Lung (tissue), 17 donors: ENCODE measurements at places on chromosomes 2 and 18. TPM values are rescaled to one million over a fixed set of nuclear protein-coding genes. Genes with fewer than 3 reads are reported as not detected.

GRCh38 chr2:223647258-223647952 is 45.2 kb upstream of the SCG2 start:
- no peak overlapping the region for H3K27ac ChIP-seq
- H3K4me3 ChIP-seq: no peak overlapping the region
- H3K36me3 ChIP-seq: no peaks in the 10 kb centered on the region
- no peak for DNase-seq
- H3K27me3 ChIP-seq: no peaks in the 10 kb centered on the region

- no peak overlapping the region for H3K4me3 ChIP-seq
- no peaks in the 10 kb centered on the region for H3K4me1 ChIP-seq
- no peaks in the 10 kb centered on the region for H3K27me3 ChIP-seq
- DNase-seq: no peak
- H3K36me3 ChIP-seq: peaks cover 1% of the 10 kb centered on the region
Observed at GRCh38 chr18:54964741-54965140, 5.5 kb upstream of the CCDC68 start.

GRCh38 chr2:17979707-17980106 is 101.2 kb downstream of the KCNS3 start:
- no peaks in the 10 kb centered on the region for H3K27me3 ChIP-seq
- no peak overlapping the region for H3K4me3 ChIP-seq
- H3K4me1 ChIP-seq: no peaks in the 10 kb centered on the region

DNA sequence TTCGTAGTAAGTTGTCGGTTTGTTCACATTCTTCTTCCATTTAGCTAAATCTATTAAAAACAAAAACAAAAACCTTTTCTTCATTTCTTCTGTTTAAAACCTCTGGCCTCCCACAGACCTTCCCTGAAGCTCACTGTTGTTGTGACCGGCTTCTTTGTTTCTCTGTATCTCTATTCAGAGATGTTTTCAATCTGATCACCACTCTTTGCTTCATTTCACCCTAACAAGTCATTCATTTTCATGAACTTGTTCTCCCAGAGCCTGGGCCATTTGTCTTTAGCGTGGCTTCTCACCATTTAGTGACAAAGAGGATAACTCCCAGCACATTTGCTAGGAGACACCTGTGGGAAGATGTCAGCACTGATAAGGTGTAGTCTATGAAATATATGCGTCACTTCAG is 794.2 kb downstream of the ERBB4 start:
- no peak for DNase-seq
- H3K4me1 ChIP-seq: no peaks in the 10 kb centered on the region
- no peak overlapping the region for H3K4me3 ChIP-seq

GRCh38 chr2:241070811-241071676 is 31.0 kb downstream of the MTERF4 start:
- no peaks in the 10 kb centered on the region for H3K27me3 ChIP-seq
- H3K27ac ChIP-seq: no peak overlapping the region
- peaks cover 6% of the 10 kb centered on the region for H3K36me3 ChIP-seq
- no peak for DNase-seq
- no peak overlapping the region for H3K4me3 ChIP-seq

DNA sequence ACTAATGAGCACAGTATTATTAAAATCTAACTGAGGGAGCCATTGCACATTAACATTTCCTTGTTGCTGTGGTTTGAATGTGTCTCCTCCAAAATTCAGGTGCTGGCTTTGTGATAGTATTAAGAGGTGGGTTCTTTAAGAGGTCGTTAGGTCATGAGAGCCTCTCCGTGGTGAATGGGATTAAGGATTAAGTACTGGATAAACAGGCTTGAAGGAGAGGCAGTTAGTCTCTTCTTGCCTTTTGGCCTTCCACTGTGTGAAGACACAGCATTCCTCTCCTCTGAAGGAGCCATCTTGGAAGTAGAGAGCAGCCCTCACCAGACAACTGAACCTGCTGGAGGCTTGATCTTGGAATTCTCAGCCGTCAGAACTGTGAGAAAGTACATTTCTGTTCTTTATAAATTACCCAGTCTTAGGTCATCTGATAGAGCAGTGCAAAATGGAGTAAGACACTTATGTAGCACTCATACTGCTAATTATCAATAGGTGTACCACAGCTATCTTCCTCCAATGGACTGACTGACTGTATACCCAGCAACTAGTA is 182.7 kb downstream of the MYO3B start:
- H3K4me3 ChIP-seq: no peak overlapping the region
- H3K27ac ChIP-seq: no peak overlapping the region
- no peaks in the 10 kb centered on the region for H3K4me1 ChIP-seq
- H3K36me3 ChIP-seq: no peaks in the 10 kb centered on the region

DNA sequence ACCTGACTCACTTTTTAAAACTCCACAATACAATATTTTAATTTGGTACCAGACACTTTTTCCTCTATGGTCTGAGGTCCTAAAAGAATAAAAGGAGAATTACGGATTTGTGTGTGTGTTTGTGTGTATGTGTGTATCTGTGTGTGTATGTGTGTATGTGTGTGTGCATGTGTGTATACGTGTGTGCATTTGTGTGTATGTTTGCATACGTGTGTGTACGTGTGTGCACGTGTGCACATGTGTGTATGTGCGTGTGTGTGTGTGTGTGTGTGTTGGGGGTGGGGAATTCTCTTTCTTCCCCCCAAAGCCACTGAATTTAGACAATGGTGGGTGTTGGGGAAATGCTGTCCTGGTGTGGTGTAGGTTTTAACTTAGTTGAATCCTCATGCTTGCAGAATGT is 807.7 kb upstream of the SALL3 start:
- no peaks in the 10 kb centered on the region for H3K36me3 ChIP-seq
- DNase-seq: no peak
- no peak overlapping the region for H3K4me3 ChIP-seq
- H3K27me3 ChIP-seq: no peaks in the 10 kb centered on the region

GRCh38 chr2:172100080-172100934 is 2.4 kb downstream of the DLX2 start:
- H3K36me3 ChIP-seq: no peaks in the 10 kb centered on the region
- no peak for DNase-seq
- H3K27me3 ChIP-seq: no peaks in the 10 kb centered on the region
- H3K27ac ChIP-seq: no peak overlapping the region

- H3K4me1 ChIP-seq: no peaks in the 10 kb centered on the region
- DNase-seq: no peak
- no peaks in the 10 kb centered on the region for H3K36me3 ChIP-seq
- no peak overlapping the region for H3K4me3 ChIP-seq
Observed at GRCh38 chr2:234309431-234309830, 187.4 kb downstream of the ARL4C start.

DNA sequence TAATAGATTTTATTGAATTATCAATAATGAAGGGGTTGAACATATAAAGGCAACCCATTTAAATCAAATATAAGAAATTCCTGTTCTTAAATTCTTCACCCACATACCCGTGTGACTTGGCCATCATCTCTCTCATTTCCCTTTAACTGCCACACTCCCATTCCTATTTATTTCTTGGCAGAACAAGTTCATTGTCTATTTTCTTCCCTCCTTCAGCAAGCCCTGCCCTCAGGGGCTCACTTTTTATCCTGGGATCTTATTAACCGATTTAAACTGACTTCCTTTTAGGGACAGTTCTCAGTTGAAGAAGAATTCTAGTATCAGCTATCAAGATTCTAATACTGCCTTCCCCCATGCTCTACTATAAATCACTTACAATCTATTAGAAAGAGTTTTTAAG is 123.2 kb downstream of the FTCDNL1 start:
- no peaks in the 10 kb centered on the region for H3K36me3 ChIP-seq
- H3K4me1 ChIP-seq: no peaks in the 10 kb centered on the region
- no peak for DNase-seq

DNA sequence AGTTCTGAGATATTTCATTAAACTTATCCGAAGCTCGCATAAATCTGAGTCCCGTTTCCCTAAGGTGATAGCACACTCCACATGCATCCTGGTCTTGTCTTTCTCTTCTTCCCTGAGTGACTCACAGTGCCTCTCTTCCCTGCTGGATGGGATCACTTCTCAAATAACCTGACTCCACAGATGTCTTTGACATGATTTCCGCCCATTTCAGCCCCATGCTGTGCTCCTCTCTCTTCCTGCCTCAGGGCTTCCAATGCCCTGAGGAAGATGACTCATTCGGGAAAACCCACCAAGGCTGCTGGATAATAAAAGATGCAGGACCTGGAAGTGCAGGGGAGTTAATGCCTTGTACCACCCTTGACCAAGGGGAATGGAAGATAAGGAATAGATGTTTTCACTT is 441.7 kb upstream of the SOX11 start:
- H3K4me3 ChIP-seq: no peak overlapping the region
- no peaks in the 10 kb centered on the region for H3K27me3 ChIP-seq
- DNase-seq: no peak
- no peaks in the 10 kb centered on the region for H3K4me1 ChIP-seq

GRCh38 chr2:151297882-151298281 is 8.4 kb upstream of the NMI start:
- H3K36me3 ChIP-seq: no peaks in the 10 kb centered on the region
- H3K4me1 ChIP-seq: no peaks in the 10 kb centered on the region
- no peak for DNase-seq
- no peak overlapping the region for H3K27ac ChIP-seq
- no peaks in the 10 kb centered on the region for H3K27me3 ChIP-seq

DNA sequence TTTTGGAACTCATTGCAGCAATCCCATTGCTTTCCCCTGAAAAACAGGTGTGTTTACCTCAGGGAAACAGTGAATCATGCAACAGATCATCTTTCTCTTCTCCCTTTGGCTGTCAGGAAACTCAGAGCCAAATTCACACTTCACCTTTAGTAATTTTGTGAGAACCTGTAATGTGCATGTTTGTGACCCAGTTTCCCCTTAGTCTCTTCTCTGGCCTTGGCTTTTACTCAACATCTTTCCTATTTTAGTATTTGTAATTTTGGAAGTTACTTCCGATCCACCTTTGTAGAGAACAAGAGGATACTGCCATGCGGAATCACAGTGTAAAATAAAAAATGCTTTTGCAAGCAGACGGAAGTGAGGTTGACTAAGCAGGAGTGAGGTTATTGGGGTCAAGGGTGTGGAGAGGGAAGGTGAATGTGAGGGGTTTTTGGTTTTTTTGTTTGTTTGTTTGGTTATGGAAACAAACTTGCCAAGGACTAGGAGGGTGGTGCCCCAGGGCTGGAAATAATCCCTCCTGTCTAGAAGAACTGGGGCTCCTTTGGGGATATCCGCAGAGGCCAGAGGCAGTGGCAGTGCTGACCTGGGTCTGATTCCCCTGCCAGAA is 14.0 kb downstream of the ASPRV1 start:
- no peaks in the 10 kb centered on the region for H3K27me3 ChIP-seq
- no peak overlapping the region for H3K4me3 ChIP-seq
- DNase-seq: no peak
- no peaks in the 10 kb centered on the region for H3K36me3 ChIP-seq
- H3K27ac ChIP-seq: no peak overlapping the region

- H3K27ac ChIP-seq: no peak overlapping the region
- no peaks in the 10 kb centered on the region for H3K36me3 ChIP-seq
- H3K4me3 ChIP-seq: no peak overlapping the region
Observed at GRCh38 chr18:65415098-65415497, 335.7 kb upstream of the CDH7 start.

DNA sequence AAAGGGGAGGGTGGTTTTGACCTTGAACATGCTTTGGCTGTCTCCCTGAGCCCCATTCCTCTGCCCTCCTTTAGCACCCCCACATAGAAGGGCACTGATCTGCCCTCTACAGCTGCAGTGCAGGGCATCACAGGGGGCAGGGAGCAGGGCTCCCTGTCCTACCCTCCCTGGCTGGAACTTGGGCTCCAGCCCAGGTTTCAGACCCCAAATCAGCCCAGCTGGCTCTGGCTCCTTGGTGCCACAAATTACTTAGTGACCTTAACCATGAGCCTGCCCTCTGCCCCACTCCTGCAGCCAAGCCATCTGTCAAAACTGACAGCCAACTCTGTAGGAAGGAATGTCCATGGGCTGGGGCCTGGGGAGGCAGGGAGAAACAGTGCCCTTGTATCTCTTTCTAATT is 105.6 kb downstream of the MAPK4 start:
- H3K4me3 ChIP-seq: no peak overlapping the region
- H3K27ac ChIP-seq: no peak overlapping the region
- no peaks in the 10 kb centered on the region for H3K27me3 ChIP-seq

GRCh38 chr2:221716426-221717303 is 144.6 kb upstream of the EPHA4 start:
- no peaks in the 10 kb centered on the region for H3K27me3 ChIP-seq
- no peaks in the 10 kb centered on the region for H3K4me1 ChIP-seq
- H3K27ac ChIP-seq: no peak overlapping the region
- no peak for DNase-seq
- H3K36me3 ChIP-seq: no peaks in the 10 kb centered on the region
- H3K4me3 ChIP-seq: no peak overlapping the region

- H3K27me3 ChIP-seq: no peaks in the 10 kb centered on the region
- DNase-seq: no peak
- H3K4me3 ChIP-seq: no peak overlapping the region
- peaks cover 9% of the 10 kb centered on the region for H3K36me3 ChIP-seq
- no peaks in the 10 kb centered on the region for H3K4me1 ChIP-seq
- H3K27ac ChIP-seq: no peak overlapping the region
Observed at GRCh38 chr2:74893332-74893731, 59.4 kb downstream of the HK2 start.

- peak overlapping the region; percentile 68 for H3K27ac ChIP-seq
- no peaks in the 10 kb centered on the region for H3K36me3 ChIP-seq
- peaks cover 7% of the 10 kb centered on the region for H3K4me1 ChIP-seq
- DNase-seq: peak; percentile 81
Observed at GRCh38 chr18:13611601-13612195, 114.7 kb downstream of the FAM210A start.

GRCh38 chr18:23737578-23737977 is 48.3 kb downstream of the LAMA3 start:
- no peak for DNase-seq
- no peak overlapping the region for H3K4me3 ChIP-seq
- no peaks in the 10 kb centered on the region for H3K27me3 ChIP-seq

GRCh38 chr2:99939135-99939534 is 203.3 kb downstream of the AFF3 start:
- no peak for DNase-seq
- no peaks in the 10 kb centered on the region for H3K27me3 ChIP-seq
- peaks cover 2% of the 10 kb centered on the region for H3K36me3 ChIP-seq
- H3K27ac ChIP-seq: no peak overlapping the region

Gene ARHGAP15
- total RNA-seq: 74.3 TPM

Gene DNAJC5G
- not detected for total RNA-seq

Gene CPO
- total RNA-seq: not detected

Gene GATA6
- 34.3 TPM for total RNA-seq

Gene AQP12A
- not detected for total RNA-seq

Gene STON1
- 13.4 TPM for total RNA-seq

Gene HRH4
- total RNA-seq: 0.89 TPM

Gene GDF7
- 0.54 TPM for total RNA-seq

Gene CHRND
- not detected for total RNA-seq

Gene PDE1A
- total RNA-seq: 5.5 TPM
